Choroid plexus epithelial cell (primary cell): ENCODE measurements at places on chromosomes 3 and 15.

GRCh38 chr3:52052831-52053306 is 3.5 kb downstream of the DUSP7 start:
- peak; percentile 78 for DNase-seq

- DNase-seq = no peak
Measured at GRCh38 chr3:25097023-25097422, 331.0 kb upstream of the RARB start.

DNA sequence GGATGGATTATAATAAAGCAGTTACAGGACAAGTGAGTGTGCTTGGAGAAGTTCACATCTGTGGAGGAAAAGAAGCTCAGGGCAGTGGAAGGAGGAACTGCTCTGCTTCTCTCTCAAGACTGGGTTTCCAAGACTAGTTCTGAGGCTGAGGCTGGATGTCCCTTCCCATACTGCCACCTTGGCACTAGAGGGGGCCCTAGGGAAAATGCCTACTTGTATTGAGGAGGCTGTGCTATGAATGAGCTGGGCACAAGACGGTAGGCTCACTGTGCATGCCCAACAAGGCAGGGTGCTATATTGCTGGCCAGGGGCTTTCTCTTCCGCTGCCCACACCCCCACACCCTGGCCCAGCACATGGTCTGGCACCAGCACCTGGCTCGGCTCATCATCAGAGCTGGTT is 65.2 kb downstream of the SLCO2A1 start:
- DNase-seq = no peak

DNA sequence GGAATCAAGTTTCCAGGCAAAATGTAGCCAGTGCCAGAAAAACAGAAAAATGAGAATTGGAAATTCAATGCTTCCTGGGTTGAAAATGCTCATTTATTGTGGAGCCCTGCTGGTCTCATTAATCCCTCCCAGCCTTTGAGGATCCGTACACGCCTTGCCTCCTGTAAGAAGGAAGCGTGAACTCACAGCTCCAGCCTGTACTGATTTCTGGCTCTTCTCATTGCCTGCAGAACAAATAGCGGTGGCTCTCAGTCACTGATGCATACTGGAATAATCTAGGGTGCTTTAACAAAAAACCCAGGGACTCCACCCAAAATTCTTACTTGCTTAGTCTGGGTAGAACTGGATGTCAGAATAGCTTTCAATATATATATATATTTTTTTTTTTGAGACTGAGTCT is 29.3 kb upstream of the SLC24A5 start:
- DNase-seq = no peak

- peak; percentile 64 for DNase-seq
Measured at GRCh38 chr3:5226783-5227182, 39.3 kb downstream of the EDEM1 start.

DNA sequence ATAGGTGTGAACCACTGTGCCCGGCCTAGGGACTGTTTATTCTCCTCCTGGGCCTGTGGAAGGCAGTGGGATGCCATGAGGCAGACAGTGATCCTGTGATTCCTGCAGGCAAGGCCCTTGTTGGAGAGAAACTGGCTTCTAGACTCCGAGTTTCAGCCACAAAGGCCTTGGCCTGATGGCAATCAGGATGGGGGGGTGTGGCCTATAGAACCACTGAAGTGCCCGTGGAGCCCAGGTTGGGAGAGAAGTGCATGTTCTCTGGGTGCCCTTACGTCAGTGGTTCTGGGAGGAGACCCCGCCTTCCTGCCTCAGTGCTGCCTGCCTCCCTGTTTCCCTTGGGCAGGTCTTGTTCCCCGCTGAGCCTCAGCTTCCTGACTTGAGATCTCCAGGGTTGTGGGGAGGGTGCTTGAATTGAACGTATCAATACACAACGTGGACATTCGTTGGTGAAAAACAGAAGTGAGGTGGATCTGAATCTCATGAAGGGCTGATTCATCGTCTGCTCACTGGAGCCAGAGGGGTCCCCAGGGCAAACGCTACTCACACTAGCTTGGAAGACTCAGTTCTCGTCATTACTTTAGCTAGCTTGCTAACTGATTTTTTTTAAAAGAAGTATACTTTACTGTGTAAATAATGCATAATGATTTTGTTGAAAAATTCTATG is 31.8 kb downstream of the IRAK2 start:
- DNase-seq = peak; percentile 87

DNA sequence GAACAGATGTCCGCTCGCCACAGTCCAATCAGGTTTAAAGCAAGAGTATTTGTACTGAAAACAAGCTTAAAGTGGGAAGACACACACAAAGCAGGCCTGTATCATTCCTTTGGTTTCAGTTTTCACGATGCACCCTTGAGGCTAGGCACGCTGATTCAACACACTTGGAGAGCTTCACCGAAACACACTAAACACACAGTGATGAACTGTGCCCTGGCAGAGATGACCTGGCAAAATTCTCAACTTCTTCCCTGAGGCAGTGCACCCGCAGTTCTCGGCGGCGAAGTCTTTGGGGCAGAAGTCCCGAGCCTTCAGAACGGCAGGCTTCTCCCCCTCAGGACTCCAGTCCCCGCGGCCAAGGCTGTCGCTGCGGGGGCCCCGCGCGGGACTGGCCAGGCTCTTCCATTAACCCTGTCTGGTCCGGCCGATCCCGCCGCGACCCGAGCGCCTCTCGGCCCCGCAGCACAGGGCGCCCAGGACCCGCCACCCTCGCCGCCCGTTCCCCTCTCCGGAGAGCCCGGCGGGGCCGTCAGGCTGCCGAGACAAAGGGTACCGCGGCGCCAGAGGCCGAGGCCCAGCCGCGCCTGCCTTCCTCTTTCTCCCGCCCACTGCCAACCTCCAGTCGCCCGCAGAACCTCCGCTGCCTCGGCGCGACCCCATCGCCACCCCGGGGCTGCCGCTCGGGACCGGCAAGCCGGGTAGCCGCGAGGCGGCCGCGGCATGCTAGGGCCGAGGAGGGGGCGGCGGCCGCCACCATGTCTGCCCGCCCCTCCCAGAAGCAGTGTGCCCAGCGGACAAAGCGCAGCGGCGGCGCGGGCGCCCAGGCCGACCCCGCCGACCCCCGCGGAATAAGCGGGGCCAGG is 792 bp downstream of the GABPB1 start:
- peak; percentile 95 for DNase-seq

- DNase-seq = no peak
Measured at GRCh38 chr3:23444386-23444785, 241.3 kb downstream of the UBE2E2 start.
